ENCODE measurements at places on chromosomes 1 and 21.
A peak's percentile ranks its signal among the peaks of the same experiment; 100 is the strongest.

DNA sequence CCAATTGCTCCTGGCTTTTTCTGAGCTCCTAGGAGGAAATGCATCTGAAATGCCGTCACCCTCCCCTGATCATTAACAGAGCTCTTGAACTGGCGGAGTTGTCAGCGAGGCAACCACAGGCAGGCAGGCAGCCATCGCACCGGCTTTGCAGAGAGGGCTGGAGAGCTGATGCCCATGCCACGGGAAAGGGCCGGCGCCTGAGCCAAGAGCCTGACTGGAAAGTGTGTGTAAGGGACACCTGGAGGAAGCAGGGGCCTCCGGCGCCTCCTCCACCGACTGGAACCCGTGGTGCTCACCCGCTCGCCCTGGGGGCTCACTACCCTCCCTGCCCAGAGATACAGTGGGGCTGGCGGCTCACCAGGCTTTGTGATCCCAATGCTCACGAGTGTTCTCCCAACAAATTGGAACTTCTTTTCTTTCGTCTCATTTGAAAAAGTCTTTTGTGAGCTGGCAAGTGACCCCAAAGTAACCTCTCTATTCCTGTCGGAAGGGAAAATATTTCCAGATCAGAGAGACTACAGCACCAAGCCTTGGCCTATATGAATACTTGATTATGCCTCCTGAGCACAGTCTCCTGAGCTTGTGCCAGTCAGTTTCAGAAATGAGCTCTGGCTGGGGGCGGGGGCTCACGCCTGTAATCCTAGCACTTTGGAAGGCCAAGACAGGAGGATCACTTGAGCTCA is 97.7 kb upstream of the SLC25A33 start:
- DNase-seq, result peak; percentile 85

DNA sequence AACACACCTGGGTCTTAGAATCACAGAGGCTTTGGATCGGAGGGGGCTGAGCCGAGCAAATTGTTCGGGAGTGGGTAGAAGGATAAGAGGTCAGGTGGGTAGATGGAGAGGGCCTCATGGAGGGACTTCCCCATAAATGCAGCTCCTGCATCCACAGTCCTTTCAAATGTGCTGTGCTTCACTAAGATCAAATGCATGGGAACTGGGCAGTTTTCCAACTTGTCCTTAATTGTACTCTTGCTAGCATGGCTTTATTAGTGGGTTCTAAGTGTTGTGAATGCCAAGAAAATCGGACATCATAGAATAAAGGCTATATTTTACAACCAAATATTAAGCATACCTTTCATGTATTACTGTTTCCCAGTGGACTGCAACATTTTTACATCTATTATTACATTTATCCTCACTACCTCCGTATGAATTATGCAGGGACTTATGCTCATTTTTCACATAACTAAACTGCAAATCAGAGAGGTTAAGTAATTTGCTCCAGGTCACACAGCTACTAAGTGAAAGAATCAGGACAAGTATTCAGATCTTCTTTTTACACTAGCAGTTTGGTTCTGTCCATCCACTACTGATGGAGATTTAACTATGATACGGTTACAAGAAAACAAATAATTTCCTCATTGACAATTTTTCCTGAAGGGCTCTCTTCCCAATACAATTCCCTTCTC is 174.5 kb upstream of the RUNX1 start:
- DNase-seq, result no peak

DNA sequence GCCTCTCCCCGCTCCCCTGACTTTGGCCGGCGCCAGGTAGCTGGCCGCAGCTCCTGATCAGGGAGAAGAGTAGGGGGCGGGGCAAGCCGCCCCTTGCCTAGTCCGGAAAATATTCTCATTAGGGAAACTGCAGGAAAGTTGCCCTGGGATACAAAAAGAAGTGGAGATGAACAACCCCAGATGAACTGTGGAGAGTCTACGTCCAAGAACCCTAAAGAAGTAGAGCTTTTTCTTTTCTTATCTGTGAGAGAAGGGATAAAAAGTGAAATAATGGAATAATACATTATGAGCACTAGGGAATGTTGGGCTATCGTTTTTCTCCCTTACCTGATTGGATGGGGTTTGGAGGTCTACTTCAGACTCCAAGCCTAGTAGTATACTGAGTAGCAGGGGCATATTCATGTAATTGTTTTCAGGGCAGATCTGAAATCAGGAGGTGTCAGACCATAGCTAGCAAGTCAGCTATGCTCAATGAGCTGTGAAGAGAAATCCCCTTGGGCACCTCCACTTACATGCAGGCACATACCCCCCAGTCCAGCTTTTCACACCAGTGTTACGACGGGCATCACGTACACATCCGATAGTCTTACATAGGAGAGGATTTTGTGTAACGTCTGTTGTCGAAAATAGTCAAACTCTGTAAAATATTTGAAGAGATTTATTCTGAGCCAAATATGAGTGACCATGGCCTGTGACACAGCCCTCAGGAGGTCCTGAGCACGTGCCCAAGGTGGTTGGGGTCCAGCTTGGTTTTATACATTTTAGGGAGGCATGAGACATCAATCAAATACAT is 1.7 kb upstream of the DUSP10 start:
- no peak for DNase-seq

GRCh38 chr1:88800382-88801051 is 90.8 kb downstream of the GTF2B start:
- peak; percentile 50 for DNase-seq

- no peak for DNase-seq
Observed at GRCh38 chr1:17892225-17892624, 137.1 kb downstream of the ACTL8 start.

DNA sequence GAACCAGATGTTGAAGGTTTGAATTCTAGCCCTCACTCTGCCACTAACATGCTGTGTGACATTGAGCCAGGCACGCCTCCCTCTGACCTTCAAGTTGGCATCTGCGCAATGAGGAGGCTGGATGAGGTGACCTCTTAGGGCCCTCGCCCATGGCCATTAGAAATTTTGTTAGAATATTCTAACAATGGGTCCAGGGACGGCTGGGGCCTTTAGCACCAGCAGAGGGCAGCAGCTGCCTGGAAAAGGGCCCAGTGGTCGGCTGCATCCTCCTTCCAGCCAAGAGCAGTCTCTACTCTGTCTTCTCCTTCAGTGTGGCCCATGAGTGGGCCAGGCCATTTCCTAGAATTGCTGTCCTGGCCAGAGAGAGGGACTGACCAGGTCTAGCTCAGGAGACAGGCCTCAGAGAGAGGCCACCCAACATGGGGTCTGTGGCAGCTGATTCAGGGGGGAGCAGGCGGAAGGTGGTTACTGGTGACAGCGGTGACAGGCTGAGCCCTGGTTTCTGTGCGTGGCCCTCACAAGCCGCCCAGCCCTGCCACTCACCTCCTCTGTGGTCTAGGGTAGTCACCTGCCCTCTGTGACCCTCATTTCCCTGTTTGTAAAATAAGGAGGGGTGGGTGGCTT is 101.3 kb upstream of the ACTL8 start:
- peak; percentile 39 for DNase-seq

Data from ACHN (cell line).